ENCODE measurements at places on chromosomes 1 and 21.

GRCh38 chr1:93811326-93812065 is 67.5 kb downstream of the DNTTIP2 start:
- no peak for DNase-seq

DNA sequence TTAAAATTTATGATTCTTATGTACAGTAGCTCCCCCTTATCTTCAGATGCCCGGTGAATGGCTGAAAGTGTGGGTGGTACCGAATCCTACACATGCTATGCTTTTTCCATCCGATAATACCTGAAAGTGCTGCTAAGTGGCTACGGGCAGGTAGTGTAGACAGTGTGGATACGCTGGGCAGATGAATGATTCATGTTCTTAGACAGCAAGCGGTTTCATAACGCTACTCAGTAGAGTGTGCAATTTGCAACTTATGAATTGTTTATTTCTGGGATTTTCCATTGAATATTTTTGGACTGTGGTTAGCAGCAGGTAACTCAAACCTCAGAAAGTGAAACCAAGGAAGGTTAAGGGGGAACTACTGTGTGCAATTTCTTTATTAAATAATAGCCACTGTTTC is 7.5 kb downstream of the PCP4 start:
- DNase-seq: no peak

GRCh38 chr1:185345913-185346720 is 29.1 kb upstream of the IVNS1ABP start:
- DNase-seq: no peak

GRCh38 chr1:177809819-177810218 is 160.0 kb downstream of the SEC16B start:
- DNase-seq: no peak

- no peak for DNase-seq
These were observed 348.7 kb downstream of the RWDD3 start for GRCh38 chr1:95582746-95583145.

DNA sequence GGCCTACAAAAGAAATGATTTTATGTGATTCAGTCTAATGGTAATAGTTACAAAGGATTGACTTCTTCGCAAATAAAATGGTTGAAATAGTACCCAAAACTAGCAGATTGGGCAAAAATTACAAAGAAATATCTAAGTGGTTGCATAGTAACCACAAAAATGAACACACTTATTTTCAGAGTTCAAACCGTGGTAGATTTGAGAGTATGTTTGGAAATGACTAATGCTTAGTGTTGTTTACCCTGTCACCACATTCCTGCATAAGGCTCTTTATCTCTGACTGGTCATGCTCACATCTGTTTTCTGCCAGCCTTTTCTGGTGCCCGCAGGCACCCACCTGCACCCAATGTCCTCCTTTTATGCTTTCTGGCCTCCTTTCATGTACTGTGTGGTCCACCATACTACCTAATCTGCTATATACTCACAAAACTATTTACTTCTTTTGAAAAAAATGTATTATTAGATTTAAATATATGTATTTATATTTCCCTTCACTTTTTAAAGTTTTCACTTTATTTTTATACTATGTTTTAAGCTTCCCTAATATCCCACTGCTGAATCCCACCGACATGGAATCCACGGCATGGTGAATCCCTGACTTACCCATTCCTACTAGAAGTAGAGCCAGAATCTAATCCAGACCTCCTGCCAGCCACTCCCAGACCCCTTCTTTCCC is 30.3 kb downstream of the PTPRC start:
- no peak for DNase-seq

DNA sequence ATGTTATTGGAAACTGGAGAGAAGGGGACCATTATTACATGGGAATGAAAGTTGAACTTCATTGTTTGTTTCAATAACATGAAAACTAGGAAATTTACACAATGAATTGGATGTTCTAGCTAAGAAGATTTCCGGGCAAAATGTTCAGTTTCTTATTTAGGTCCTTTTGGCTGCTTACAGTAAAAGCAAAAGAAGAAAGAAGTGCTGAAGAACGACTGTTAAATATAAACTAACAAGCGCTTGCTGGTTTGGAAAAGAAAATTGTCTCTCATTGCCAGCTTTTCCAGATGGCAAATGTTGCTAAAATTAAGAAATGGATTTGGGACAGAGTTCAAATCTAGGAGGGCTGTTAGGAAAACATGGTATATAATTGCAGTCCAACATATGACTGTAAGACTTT is 139.6 kb downstream of the ZNF644 start:
- DNase-seq: no peak

- no peak for DNase-seq
These were observed 563.2 kb upstream of the ADGRL2 start for GRCh38 chr1:81237473-81238089.

- no peak for DNase-seq
These were observed 8.4 kb downstream of the SYPL2 start for GRCh38 chr1:109474697-109475096.

DNA sequence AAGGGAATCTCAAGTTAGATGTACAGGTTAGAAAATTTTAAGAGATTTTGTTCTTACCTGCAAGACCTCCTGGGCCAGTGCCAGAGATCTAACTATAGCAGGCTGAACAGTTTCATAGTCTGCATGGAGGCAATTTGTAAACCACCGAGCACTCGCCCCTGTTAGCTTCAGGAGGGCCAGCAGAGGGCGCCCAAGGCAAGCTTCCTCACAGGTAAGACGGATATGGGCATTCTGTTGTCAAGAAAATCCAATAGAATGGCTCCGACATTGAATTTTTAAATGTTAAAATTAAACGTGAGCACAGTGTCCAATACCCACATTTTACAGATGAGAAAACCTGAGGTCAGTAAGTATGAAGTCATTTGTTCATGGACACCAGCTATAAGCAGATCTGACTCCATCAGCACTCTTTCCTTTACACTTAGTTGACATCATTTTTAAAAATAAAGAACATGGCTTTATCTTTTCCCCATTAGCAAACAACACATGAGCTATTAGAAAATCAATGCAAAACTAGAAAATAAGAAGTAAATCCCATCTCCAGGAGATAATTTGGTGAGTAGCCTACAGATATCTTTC is 2.2 kb downstream of the REG4 start:
- no peak for DNase-seq

Measured in RWPE2 (cell line).